ENCODE measurements at places on chromosomes 16 and 17.

- DNase-seq: no peak
Observed at GRCh38 chr16:80936410-80936809, 70.3 kb downstream of the CMC2 start.

- DNase-seq: no peak
Observed at GRCh38 chr17:45114117-45114932, 18.0 kb downstream of the PLCD3 start.

GRCh38 chr17:17433000-17433703, 43.6 kb upstream of the MED9 start:
- no peak for DNase-seq

GRCh38 chr16:50198802-50199403, 45.8 kb downstream of the TENT4B start:
- no peak for DNase-seq

DNA sequence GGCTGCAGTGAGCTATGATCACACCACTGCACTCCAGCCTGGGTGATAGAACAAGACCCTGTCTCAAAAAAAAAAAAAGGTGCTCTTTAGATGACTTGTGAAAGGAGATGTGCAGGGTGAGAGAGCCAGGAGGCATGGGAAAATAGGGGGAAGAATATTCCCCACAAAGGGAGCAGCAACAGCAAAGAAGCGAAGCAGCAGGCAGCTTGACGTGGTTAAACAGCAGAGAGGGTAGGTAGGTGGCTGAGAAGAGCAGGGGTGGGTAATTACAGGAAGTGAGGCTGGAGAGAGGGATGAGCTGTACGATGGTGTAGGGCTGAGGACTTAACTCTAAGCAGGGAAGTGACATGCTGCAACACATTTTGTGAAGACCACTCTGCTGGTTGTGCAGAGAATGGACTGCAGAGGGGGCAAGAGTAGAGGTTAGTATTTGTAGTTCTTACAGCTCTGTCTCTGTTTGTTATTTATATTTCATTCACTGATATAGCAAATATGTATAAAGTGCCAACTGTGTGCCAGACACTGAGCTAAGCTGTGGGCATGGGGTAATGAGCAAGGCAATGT, 1.6 kb downstream of the HEATR3 start:
- DNase-seq: peak; percentile 23

Measured in activated T-helper 2 cell treated with anti-CD3 and anti-CD28 coated beads, Interferon-gamma antibody, Interleukin-2, Interleukin-4, amounts not matched to agents 10 μg/mL and 5 μg/mL and 100 μg/mL, durations not matched to agents 14 hours and 24 hours and 36 hours (primary cell).